ENCODE measurements at places on chromosomes 12 and 14.

DNA sequence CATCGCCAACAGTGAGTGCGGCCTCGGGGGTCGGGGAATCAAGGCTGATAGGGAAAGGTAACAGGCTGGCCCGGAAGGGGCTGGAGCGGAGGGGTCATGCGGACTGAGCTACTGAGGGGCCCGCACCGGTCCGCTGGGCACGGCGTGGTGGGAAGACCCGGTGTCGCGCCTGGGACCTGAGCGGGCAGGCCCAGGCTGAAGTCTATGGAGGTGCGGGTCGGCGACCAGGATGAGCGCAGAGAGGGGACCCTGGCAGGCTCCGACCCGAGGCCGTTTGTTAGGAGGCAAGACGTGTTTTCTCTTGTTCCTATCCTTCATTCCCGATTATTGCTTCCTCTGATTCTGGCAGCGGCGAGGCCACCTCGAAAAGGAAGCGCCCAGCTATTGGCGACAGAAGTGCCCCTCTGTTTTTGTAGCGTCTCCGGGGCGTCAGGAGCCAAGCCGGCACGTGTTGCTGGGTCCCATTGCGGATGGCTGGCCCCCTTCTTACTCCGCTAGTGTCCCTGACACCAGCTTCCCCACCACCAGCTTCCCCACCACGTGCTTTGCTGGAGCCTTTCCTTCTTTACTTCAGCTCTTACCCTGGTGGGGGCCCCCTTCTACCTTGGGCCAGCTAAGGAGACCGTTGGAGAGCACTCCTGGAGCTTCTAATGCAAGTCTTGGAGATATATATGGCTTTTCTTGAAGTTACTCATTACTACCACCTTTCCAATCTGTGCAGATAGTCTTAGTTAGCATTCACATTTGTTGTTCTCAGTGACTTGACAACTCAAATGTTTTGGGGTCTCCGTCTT, 653 bp downstream of the PA2G4 start:
- DNase-seq: no peak

DNA sequence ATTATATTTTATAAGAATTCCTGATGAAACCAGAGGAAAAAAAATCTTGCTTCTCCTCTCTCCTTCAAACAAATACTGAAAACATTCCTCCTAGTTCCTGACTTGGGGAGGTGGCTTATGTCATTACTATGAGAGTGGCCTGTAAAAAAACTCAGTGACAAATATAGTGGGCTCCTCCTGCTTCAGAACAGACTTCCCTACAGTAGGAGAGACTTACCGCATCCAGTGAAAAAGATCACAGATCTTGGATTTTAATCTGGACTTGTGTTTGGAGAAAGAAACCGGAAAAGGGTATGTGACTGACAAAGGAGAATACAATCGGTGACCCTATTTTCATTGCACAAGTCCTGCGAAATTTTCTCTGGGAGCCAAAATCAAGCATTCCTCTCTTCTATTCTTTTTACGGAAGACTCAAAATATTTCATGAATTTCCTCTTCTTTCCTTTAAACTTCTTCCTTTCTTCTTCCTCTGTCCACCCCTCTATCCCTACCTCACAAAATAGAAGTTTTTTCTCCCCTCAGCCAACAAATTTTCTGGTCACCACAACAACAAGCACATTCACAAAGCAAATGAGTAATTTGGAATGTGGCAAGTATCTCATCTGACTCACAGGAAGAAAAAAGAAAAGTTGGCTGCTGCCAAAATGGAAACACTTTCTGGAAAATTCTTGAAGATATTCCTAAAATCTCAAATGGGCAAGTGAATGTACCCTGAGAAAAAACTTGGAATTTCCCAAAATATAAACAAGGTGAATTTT, 185.1 kb upstream of the CDKN3 start:
- DNase-seq: no peak

DNA sequence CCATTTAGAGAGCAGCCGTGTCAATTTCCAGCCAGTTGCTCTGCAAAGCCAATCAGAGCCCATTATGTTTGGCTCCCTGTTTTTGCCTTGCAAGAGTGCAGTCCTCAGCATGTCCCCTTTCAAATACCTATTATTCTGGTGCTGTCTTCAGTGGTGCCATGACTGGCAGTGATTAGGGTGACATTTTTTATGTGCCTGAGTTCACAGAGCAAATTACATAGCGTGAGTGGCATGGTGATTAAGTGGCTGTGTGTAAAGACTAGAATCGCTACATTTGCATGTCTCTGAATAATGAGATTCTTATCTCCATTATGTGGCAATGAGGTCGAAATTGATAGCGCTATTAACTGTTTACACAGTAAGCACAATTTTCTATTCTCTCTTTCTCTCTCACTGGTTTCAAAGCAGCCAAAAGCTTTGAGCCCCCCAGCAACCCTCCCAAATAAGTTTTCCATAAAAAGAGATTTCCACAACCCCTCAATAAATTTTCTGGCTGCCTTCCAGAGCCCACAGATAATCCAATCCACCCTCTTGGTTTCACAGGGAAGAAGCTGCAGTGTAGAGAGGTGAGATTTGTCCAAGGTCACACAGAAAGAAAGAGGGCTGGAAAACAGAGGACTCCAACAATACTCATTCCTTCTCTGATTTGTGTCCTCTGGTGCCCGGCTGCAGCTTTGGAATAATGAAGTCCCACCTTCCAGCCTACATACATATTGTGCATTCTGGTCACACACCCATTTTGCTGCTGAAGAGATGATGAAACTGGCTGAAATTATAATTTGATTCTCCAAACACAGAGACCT, 58.8 kb upstream of the NUDT4 start:
- no peak for DNase-seq

- DNase-seq: no peak
These were observed 3.8 kb upstream of the PSMC6 start for GRCh38 chr14:52703225-52703624.

DNA sequence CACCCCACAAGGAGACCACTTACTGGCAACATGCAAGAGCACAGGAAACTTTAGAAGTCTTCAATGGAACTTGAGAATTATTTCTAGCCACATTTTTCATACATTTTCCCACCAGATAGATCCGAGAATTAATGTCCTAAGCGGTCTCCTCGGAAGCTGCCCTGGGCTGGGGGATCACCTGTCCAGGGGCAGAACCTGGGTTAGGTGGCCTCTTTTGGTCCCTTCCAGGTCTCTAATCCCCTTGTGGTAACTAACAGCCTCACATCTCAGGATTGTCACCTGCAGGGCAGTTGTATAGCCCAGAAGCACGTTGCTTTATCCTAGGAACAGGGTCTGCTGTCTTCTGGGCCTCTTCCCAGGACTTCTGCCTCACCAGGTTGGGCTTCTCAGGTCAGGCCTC, 38.7 kb upstream of the PRMT8 start:
- DNase-seq: no peak

- no peak for DNase-seq
These were observed 79.3 kb downstream of the TMEM121 start for GRCh38 chr14:105605464-105606304.

GRCh38 chr12:64877363-64878004, 53.0 kb downstream of the TBC1D30 start:
- DNase-seq: no peak

DNA sequence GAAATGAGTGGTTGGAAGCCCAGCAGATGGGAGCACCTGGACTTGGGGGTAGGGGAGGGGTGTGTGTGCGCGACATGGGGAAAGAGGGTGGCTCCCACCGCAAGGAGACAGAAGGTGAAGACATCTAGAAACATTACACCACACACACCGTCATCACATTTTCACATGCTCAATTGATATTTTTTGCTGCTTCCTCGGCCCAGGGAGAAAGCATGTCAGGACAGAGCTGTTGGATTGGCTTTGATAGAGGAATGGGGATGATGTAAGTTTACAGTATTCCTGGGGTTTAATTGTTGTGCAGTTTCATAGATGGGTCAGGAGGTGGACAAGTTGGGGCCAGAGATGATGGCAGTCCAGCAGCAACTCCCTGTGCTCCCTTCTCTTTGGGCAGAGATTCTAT, 9.2 kb downstream of the GABARAPL1 start:
- DNase-seq: no peak

DNA sequence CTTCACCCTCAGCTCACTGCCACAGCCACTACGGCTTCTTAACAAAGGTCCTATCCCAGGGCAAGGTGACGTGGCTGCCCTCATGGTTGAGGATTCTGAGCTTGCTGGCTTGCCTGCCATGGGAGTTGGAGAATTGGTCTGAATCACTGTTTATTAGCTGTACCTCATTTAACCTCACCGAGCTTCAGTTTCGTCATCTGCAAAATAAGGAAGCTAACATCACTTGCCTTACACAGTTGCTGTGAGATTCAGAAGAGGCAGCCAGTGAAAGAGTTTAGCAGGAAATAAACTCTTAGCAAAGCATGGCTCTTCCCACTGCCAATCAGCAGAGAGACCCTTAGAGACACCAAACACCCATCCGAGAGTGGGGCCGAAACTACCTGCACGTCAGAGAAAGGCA, 90.1 kb upstream of the KCNA1 start:
- no peak for DNase-seq

DNA sequence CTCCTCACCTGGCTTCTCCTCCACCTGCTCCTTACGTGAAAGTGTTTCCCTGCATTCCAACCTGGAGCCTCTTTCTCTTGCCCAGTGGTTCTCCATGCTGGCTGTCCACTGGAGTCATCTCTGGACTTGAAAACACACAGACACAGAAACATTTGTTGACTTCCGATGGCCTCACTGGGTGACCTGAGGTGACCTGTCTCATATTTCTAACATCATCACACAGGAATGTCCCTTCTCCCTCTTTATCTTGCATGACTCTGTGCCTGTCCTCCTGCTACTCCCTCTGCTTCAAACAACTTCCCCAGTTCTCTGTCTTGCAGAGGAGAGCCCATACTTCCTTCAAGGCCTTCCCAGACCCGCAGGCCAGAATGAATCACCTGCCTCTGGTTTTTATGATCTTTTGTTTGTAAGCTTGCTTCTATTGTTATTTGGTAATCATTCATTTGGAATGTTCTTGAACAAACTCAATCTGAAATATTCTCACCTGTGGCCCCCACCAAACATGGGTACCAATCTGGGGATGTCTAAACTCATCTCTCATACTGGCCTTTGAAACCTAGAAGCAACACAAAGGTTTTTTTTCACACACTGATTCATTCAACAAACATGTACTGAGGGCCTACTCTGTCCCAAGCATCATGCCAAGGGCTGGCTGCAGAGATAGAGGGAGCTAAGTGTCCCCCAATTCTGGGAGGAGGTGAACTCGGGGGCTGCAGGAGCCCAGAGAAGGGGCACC, 9.7 kb upstream of the RIN3 start:
- no peak for DNase-seq

- DNase-seq: no peak
These were observed 34.1 kb downstream of the SLC6A12 start for GRCh38 chr12:179885-180284.

DNA sequence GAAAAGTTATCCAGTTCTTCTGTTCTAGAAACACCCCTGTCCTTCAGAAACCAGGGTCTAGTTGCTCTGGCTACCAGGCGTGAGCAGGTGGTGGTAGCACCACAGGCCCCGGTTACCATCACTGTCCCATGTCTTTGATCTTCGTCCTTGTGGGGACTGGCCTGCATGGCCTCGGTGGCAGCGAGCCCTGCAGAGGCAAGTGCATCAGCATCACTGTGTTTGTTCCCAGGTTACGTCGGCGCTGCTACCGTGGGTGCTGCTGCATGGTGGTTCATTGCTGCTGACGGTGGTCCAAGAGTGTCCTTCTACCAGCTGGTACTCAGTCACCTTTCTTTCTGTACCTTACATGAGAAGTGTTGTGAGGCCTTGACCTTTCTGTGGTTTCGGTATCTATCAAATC, 58.9 kb downstream of the ANAPC7 start:
- DNase-seq: no peak

DNA sequence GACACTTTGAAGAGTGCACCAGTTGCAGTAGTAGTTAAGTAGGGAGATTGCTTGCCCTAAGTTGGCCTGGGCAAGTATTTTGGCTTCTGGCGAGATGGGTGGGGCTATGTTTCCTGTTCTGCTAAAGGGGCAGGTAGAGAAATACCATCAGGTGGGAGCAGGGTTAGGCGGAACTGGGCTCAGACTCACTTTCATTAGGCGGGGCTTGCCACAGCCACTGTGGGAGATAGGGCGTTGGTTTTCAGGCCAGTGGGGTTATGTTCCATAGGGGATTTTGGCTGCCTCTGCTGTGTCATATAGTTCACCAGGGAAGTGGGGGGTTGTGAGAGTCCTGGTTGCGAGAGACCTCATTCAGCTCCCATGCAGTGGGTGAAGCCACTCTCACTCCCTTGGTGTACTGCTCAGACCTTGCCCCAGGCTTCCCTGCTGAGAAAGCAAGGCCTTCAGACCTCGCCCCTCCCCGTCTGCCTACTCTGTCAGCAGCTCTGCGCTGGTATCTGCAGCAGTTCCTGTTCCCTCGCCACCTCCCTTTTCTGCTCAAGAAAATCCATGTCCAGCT, 43.3 kb downstream of the AEBP2 start:
- no peak for DNase-seq

GRCh38 chr14:34981743-34982420, 910 bp upstream of the SRP54 start:
- no peak for DNase-seq

DNA sequence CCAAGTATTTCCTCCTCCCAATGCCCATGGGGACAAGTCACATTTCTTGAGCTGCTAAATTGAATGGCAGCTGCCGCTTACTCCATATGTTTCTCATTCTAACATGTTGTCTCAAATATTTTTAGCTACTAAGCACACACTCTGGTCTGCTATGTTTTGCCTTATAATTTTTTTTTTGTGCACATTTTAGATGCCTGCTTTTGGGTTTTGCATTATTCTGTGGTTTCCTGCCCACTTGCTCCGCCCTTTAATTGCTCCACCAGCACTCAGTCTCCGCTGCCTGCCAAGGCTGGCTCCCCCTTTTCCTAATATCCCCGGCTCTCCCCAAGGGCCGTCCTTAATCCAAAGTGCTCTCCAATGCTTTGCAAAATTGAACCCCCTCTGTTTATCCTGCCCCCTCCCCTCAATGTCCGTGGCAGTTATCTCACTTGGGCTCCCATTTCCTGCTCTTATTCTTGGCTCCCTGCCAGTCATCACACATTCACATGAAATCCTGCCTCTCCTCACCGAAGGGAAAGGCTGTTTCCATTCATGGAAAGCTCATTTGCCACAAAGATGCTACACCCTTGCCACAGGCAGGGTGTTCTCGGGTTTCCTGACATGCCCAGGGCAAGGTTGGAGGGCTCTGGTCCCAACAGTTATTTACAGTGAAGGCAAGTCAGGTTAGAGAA, 79.4 kb downstream of the C12orf75 start:
- DNase-seq: peak; percentile 89

GRCh38 chr12:130719263-130719859, 3.3 kb upstream of the RIMBP2 start:
- no peak for DNase-seq

GRCh38 chr14:99432485-99432884, 48.2 kb downstream of the SETD3 start:
- DNase-seq: no peak

- no peak for DNase-seq
These were observed 83.7 kb upstream of the BTG1 start for GRCh38 chr12:92229381-92229780.

DNA sequence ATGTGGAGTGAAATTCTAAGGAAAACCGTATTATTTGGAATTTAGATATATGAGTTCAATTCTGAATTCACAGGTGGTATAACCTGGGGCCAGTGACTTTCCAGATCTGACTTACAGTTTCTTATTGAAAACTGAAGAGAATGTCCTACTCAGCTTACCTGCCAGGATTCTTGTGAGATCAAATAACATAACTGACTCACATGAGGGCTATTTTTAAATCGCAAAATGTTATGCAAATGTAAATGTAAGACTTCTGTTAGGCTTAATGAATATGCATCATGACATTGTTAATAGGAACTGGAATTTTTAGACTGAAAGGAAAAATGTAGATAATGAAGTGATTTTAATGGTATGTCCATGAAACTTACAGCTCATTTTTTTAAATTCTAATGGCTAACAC, 1142.1 kb downstream of the FLRT2 start:
- no peak for DNase-seq

GRCh38 chr14:23572524-23572828, 4.9 kb upstream of the AP1G2 start:
- DNase-seq: no peak

Measured in left hindlimb (tissue), 1 donor.